ENCODE measurements at places on chromosomes 12 and 14.

- no peak for DNase-seq
These were observed 5.4 kb downstream of the HSPB8 start for GRCh38 chr12:119183942-119184695.

DNA sequence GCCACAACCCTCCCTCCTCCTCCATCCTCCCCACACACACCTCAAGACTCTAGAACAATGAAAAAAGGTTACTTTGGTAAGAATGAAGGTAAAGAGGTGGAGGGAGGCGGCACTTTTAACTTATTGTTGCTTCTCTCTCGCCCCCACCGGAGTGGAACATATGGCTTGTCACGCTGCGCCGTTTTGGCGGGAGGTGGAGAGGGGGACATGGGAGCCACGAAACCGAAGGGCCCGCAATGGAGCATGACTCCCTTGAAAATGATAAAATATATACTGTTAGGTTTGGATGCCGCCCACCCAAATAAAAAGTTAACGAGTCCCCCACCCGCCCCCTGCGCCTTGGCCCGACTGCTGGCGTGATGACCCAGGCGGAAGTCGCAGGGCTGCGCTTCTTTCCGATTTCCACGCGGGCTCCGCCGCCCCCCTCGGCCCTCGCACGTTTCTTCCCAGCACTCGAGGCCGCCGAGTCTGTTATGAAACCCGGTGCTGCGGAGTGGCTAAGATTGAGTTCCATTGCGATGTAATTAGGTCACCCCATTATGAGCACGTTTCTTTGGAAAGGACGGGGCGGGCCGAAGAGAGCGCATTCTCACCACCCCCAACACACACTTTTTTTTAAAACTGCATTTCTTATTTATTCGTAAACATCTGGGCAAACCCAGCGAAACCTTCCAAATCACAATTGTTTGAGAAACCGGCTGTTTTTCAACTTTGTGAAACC, 1.4 kb upstream of the ZFP36L1 start:
- peak; percentile 59 for DNase-seq

- no peak for DNase-seq
These were observed 108.7 kb downstream of the SYT10 start for GRCh38 chr12:33330940-33331339.

DNA sequence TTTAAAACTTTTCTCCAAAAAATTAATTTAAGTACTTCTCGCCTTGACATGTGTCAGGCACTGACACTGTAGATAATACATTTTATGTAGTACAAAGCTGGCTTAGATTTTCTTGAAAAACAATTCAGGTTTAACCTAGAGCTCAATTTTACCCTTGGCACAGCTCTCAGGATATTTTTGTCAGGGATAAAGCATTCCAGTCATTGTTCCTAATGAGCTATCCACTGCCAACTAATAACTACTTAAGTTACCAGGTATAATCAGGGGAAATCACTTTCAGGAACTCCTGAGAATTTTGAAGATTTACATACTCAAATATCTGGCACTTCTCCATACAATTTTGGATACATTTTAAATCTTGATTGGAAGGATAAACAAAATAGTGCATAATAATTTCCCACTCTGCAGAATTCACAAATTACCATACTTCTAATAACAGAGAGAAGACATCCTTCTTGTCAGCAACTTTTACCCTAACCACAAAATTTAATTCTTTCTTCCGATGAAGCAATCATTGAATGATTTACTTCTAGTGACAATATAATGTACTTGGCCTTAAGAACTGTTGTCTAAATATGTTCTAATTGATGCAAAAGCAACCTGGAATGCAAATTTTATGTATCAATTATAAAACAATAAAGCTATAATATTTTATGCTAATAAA, 4.8 kb downstream of the RASSF9 start:
- DNase-seq, result no peak

GRCh38 chr12:50275556-50275955, 7.8 kb downstream of the LIMA1 start:
- no peak for DNase-seq

- DNase-seq, result no peak
These were observed 22.0 kb downstream of the GPR65 start for GRCh38 chr14:88026890-88027289.

DNA sequence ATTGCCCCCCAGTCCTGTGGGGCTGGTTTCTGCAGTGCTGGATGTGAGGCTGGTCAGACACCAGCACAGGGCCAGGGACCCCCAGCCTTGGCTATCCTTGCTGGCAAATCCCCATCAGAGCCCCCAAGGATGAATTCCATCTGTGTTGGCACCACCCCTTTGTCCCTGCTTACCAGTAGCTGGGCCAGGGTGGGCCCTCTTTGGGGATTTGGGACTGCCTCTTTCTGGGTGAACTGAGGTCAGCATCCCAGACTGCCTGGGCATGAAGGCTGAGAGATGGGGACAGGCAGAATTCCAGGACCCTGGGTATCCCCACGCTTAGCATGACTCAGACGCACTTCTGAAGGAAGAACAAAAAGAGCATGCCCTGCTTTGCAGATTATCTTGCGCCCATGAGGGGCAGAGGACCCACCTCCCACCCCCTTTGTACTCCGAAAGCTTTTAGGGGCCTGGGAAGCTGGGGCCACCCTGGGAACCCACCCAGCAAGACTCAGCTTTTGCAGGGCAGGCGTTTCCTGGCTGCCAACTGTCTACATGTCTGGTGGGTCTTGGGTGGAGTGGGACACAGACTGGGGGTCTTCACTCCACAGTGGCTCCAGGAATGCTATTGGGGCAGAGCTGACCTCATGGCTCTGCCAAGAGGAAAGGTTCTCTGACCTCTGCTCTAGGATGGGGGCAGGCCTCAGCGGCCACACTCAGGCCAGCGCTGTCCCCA, 26.8 kb downstream of the RFLNA start:
- DNase-seq, result no peak

- DNase-seq, result no peak
These were observed at the start of gene MMP14 for GRCh38 chr14:22836301-22837113. MMP14 (plus strand) TSS chr14:22836585; CDS start chr14:22836818, 233 bp downstream.

DNA sequence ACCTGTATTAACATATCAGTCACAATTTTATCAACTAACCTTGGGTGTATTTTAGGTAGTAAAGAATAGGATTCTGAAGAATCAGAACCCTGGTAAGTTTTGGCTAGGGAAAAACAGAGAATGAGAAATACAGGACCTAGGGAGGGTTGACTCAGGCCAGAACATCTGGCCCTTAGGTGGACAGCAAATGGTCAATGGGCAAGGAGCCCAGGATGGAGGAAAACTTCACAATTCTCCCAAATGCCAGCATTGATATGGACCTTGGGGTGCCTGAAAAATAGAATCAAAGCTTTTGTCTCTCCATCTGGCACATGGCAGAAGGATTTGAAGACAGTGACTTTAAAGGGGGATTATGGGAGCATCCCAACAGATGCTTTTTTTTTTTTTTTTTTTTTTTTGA, 32.7 kb upstream of the PRPF39 start:
- no peak for DNase-seq

- no peak for DNase-seq
These were observed 15.9 kb upstream of the NUBPL start for GRCh38 chr14:31545328-31545727.

DNA sequence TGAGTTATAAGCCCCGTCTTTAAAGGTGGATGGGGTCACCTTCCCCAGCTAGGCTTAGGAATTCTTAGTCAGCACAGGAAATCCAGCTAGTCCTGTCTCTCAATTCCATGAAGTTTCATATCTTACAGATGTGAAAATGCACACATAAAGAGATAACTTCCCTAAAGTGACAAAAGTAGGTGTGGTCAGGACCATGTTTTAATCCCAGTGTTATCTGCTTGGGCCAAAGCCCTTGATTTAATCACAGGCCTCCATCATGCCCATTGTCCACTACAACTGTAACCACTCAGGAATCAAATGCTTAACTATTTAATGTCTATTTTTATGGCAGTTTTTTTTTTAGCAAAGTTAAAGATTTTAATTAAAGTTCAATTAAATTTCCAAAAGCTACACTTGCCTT, 194.4 kb upstream of the BTG1 start:
- no peak for DNase-seq

DNA sequence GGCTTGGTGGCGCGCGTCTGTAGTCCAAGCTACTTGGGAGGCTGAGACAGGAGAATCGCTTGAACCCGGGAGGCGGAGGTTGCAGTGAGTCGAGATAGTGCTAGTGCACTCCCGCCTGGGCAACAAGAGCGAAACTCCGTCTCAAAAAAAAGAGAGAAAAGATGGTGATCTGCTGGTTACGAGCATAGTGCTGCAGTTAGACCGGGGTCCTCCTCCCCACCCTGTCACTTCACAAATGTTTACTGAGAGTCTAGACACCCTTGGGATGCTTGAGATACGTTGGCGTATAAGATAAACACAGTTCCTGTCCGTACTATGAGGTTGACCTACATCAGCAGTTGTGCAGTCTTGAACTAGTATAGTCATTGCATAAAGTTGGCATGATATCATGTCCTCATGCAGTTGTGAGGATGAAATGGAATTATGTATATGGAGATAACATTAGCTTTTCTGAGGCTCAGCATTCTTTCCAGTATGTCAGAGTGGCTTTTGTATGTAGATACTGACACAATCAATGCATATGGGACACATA, 787 bp downstream of the ACAD10 start:
- no peak for DNase-seq

DNA sequence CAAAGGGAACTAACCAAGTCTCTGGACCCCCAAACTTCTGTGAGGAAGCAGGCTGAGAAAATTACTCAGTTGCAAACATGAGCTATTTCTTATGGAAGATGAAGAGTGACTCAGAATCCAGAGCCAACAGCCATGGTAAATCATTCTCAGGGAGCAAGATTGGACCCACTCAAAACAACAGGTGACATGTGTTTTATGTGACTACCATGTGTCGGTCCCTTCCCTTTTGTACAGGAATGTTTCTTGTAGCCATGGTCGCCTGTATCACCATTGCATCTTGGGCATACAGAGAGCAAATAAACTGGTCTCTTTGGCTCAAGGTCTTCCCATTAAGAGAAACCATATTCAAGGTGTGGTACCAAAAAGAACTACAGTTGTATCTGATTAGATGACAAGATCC, 75.4 kb upstream of the COCH start:
- no peak for DNase-seq

DNA sequence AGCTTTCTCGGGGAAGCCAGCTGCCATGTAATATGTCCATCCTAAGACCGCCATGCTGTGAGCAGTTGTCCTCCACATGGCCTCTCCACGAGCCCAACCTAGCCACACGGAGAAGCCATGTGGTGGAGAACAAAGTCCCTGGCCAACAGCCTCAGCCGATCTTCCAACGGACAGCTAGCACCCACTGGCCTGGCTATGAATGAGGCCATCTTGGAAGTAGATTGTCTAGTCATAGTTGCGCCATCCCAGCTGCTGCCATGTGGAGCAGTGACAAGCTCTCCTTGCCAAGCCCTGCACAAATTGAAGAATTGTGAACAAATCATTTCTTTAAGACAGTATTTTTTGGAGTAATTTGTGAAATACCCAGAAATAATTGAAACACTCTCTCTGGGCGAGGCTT, 49.3 kb upstream of the USP44 start:
- no peak for DNase-seq

DNA sequence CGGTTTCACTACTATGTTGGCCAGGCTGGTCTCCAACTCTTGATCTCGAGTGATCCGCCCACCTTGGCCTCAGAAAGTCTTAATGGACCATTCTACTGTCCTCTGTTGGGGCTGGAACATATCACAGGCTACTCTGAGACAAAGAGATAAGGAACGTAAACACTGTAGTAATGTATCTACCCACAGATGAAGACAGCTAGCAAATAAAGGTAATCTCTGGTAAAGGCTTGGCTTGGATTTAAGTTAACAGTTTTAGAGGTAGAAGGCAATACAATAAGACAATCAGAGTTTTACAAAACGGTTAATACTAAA, 44.6 kb upstream of the ISM2 start:
- no peak for DNase-seq

DNA sequence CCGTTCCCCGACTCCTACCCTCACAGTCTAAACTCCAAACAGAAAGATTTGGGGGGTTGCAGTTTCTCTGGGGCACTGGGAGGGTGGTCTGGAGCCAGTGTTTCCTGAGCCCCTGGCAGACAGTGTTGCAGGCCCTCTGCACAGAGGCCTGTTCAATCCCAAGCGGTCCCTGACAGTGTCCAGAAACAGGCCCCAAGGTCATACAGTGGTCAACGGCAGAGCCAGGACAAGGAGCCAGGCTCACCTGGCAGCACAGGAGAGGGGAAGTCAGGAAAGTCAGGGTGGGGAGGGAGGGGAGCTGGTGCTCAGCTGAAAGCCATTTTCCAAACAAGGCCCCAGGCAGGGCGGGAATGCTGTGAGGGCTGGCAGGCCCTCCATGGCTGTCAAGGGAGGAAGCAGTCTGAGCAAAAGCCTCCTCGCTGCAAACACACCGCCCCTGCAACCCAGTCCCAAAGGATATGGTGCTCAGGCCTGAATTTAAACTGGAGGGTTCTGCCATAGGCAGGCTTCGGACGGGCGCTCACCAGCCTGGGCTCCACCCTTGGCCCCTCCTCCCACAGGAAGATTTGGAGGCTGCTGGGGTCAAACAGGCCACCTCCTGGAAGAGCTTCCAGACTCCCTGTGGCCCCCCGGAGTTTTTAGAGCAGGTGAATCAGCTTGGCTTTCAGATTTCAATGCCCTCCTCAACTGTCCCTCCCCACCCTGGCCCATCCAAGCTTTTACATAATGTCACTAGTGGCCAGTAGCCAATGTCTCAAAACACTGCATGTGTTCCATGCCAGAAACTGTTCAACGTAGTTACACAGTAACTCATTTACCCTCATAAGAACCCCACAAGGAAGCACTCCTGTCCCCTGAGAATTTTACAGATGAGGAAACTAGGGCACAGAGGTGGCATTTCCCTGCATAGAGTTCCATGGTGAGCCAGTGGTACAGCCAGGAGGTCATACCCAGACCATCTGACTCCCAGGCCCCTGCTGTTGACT, 41.5 kb downstream of the CHGA start:
- DNase-seq, result no peak

- DNase-seq, result no peak
These were observed 28.6 kb upstream of the NRXN3 start for GRCh38 chr14:78141590-78141989.

DNA sequence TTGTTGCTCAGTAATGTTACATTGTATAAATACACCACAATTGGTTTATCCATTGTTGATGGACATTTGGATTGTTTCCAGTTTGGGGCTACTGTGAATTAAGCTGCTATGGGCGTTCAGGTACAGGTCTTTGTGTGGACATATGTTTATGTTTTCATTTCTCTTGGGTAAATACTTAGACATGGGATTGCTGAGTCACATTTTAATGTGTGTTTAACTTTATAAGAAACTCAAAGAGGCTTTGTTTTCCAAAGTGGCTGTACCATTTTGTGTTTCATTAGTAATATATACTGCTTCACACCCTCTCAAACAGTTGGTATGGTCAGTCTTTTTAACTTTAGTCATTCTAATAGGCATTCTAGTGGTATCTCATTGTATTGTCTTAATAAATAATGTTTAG, 225.0 kb downstream of the SPTSSA start:
- DNase-seq, result no peak
